ENCODE measurements at places on chromosomes 4 and X. TPM values are rescaled to one million over a fixed set of nuclear protein-coding genes. Genes with fewer than 3 reads are reported as not detected.
A peak's percentile ranks its signal among the peaks of the same experiment; 100 is the strongest.

CT45A1 gene
- total RNA-seq = not detected

GRCh38 chrX:580030-580429 is 50.6 kb upstream of the SHOX start:
- H3K4me1 ChIP-seq = no peaks in the 10 kb centered on the region
- no peak for DNase-seq
- no peak overlapping the region for H3K4me3 ChIP-seq
- peaks cover 1% of the 10 kb centered on the region for H3K27me3 ChIP-seq

GRCh38 chrX:87489071-87489470 is 28.5 kb upstream of the KLHL4 start:
- no peak overlapping the region for H3K27ac ChIP-seq
- DNase-seq = no peak
- no peaks in the 10 kb centered on the region for H3K36me3 ChIP-seq
- no peak overlapping the region for H3K4me3 ChIP-seq

GRCh38 chr4:95165926-95166524 is 382.7 kb downstream of the UNC5C start:
- H3K4me1 ChIP-seq = no peaks in the 10 kb centered on the region
- peak; percentile 87 for DNase-seq
- no peak overlapping the region for H3K4me3 ChIP-seq
- no peaks in the 10 kb centered on the region for H3K27me3 ChIP-seq
- H3K36me3 ChIP-seq = peaks cover 11% of the 10 kb centered on the region

GRCh38 chrX:27380163-27380845 is 82.8 kb downstream of the PPP4R3C start:
- DNase-seq = no peak
- H3K27ac ChIP-seq = no peak overlapping the region
- H3K27me3 ChIP-seq = no peaks in the 10 kb centered on the region
- H3K4me1 ChIP-seq = no peaks in the 10 kb centered on the region

- no peak overlapping the region for H3K4me3 ChIP-seq
- H3K4me1 ChIP-seq = no peaks in the 10 kb centered on the region
- H3K27ac ChIP-seq = no peak overlapping the region
- H3K36me3 ChIP-seq = no peaks in the 10 kb centered on the region
- no peaks in the 10 kb centered on the region for H3K27me3 ChIP-seq
Measured at GRCh38 chr4:136571315-136571714, 961.0 kb downstream of the PCDH18 start.

DNA sequence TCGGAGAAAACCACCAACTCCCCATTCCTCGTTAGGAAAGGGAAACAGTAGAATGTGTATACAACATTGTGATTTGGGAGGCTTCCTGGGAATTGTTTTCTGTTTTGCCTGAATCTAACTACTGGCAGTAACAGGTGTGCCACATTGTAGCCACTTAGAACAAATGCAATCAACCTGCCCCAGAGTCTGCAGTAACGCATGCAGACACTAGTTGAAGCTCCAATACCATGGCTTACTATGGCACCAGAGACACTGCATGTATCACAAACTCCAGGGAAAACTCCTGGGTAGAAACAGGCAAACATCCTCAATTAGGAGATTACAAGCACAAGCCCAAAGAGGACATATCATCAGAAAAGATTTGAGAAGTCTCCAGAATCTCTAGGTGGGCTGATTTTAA is 154.2 kb upstream of the NEIL3 start:
- H3K27me3 ChIP-seq = no peaks in the 10 kb centered on the region
- DNase-seq = no peak
- no peaks in the 10 kb centered on the region for H3K36me3 ChIP-seq

MAGEA8 gene
- not detected for total RNA-seq

- no peak overlapping the region for H3K27ac ChIP-seq
- H3K27me3 ChIP-seq = no peaks in the 10 kb centered on the region
- H3K4me1 ChIP-seq = no peaks in the 10 kb centered on the region
- no peak overlapping the region for H3K4me3 ChIP-seq
- no peaks in the 10 kb centered on the region for H3K36me3 ChIP-seq
- no peak for DNase-seq
Measured at GRCh38 chr4:10285028-10285427, 168.4 kb upstream of the WDR1 start.

DNA sequence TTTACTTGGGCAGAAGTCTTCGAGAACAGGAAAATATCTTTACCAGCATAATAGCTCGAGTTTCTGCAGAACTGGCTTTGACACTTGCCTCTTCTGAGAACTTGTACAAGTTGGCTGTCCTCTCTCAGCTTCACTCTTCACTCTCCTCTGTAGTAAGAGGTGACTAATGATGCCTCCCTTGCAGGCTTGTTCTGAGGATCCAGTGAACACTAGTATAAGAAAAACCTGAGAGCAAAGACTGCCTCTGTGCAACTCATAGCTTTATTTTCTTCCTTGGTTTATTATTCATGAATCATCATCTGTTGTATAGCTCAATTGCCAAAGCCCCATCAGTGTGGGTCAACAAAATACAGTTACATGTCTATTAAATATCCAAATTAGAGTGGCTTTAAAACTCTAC is 266.7 kb upstream of the CLNK start:
- H3K4me1 ChIP-seq = no peaks in the 10 kb centered on the region
- H3K4me3 ChIP-seq = no peak overlapping the region
- DNase-seq = no peak

GRCh38 chrX:96405842-96406241 is 278.8 kb upstream of the DIAPH2 start:
- no peak overlapping the region for H3K27ac ChIP-seq
- no peak overlapping the region for H3K4me3 ChIP-seq
- no peaks in the 10 kb centered on the region for H3K27me3 ChIP-seq
- no peak for DNase-seq
- H3K36me3 ChIP-seq = no peaks in the 10 kb centered on the region

DNA sequence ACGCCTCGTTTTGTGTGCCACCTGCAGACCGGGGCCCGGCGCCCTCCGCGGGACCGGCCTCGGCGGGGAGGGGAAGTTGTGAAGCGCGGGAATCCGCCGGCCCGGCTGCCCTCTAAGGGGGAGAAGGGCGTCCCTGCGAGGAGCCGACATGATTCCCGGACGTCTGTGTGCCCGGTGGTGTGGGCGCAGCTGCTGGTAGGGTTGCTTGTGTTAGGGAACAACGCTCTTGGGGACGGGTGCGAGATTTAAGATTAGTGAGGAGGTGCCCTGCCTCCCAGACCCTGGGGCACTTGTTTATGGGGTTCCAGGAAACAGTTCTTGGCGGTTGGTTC is 627 bp downstream of the CDKN2AIP start:
- H3K4me1 ChIP-seq = peaks cover 19% of the 10 kb centered on the region
- DNase-seq = peak; percentile 61
- H3K36me3 ChIP-seq = peaks cover 33% of the 10 kb centered on the region
- H3K27me3 ChIP-seq = no peaks in the 10 kb centered on the region
- H3K27ac ChIP-seq = peak overlapping the region; percentile 96
- H3K4me3 ChIP-seq = peak overlapping the region; percentile 72

FGFBP1 gene
- not detected for total RNA-seq

DNA sequence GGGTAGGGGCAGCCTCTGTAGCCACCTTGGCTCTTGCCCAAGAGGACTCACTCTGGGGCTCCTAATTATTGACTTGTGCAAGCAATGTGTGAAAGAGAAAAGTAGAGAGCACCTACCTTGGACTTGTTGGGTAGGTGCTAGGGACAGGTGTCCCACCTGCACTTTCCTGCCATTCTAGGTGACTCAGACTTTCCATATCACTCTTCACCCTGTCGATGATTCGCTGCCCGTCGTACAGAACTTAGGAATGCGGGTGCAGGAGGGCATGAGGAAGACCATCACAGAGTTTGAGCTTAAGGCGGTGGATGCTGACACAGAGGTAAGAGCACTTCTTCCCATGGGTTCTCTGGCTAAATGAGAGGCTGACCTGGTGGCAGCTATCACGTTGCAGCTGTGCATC is 87.3 kb upstream of the ANXA3 start:
- peaks cover 7% of the 10 kb centered on the region for H3K4me1 ChIP-seq
- H3K27me3 ChIP-seq = no peaks in the 10 kb centered on the region
- H3K27ac ChIP-seq = no peak overlapping the region
- H3K36me3 ChIP-seq = no peaks in the 10 kb centered on the region
- DNase-seq = no peak

GSX2 gene
- not detected for total RNA-seq

- H3K36me3 ChIP-seq = no peaks in the 10 kb centered on the region
- no peaks in the 10 kb centered on the region for H3K27me3 ChIP-seq
- no peak for DNase-seq
- no peaks in the 10 kb centered on the region for H3K4me1 ChIP-seq
- no peak overlapping the region for H3K4me3 ChIP-seq
Measured at GRCh38 chr4:165010991-165011390, 20.8 kb upstream of the TRIM60 start.

DYNLT3 gene
- total RNA-seq = 7.6 TPM

GRCh38 chrX:51860679-51861078 is 32.7 kb upstream of the MAGED1 start:
- no peaks in the 10 kb centered on the region for H3K27me3 ChIP-seq
- no peaks in the 10 kb centered on the region for H3K36me3 ChIP-seq
- peak; percentile 37 for DNase-seq
- H3K4me1 ChIP-seq = no peaks in the 10 kb centered on the region
- H3K27ac ChIP-seq = no peak overlapping the region
